ENCODE measurements at places on chromosomes 6 and 20.

GRCh38 chr6:88953550-88954386, 9.7 kb downstream of the RNGTT start:
- no peak for DNase-seq

GRCh38 chr6:15620611-15621010, 42.2 kb downstream of the DTNBP1 start:
- no peak for DNase-seq

- no peak for DNase-seq
These were observed 144.6 kb downstream of the CDKAL1 start for GRCh38 chr6:20678831-20679352.

DNA sequence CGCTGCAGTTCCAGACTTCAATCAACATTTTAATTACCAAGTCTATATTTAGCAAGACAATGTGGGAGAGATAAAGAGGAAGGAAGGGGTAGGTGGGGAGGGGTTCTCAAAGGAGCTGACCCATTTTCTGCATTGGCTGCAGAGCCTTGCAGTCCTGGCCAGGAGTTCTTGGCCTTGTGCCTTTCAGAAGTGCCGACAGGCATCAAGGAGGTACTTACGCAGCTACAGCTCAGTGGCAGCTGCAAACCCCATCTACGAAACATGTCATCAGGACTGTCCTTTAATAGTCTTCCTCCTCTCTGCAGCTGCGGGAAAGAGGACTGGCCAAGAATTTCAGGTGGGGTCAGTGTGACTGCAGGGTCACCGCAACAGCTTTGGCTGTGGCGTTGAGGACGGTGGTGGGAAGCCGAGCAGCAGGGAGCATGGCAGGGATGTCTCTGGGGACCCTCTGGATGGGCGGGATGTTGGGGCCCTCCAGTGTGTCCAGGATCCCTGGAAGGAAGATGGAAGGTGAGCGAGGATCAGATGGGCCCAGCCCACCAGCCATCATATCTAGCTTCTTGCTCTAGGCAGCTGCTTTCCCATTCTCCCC, 1.8 kb upstream of the LRRC73 start:
- DNase-seq: no peak

GRCh38 chr6:44685213-44685612, 297.7 kb downstream of the CDC5L start:
- DNase-seq: no peak

- DNase-seq: no peak
These were observed 68.0 kb downstream of the TMEM170B start for GRCh38 chr6:11605507-11605905.

Data from GM04504 (cell line).